Stimulated activated CD8-positive, alpha-beta memory T cell treated with anti-CD3 and anti-CD28 coated beads, Interleukin-2, amount 100 ng/mL, for 1 hour (primary cell): ENCODE measurements at places on chromosomes 1 and 21.

GRCh38 chr1:35605071-35605866, 32.2 kb downstream of the TFAP2E start:
- DNase-seq = no peak

- DNase-seq = no peak
Observed at GRCh38 chr21:44301961-44302406, 2.1 kb downstream of the PFKL start.

DNA sequence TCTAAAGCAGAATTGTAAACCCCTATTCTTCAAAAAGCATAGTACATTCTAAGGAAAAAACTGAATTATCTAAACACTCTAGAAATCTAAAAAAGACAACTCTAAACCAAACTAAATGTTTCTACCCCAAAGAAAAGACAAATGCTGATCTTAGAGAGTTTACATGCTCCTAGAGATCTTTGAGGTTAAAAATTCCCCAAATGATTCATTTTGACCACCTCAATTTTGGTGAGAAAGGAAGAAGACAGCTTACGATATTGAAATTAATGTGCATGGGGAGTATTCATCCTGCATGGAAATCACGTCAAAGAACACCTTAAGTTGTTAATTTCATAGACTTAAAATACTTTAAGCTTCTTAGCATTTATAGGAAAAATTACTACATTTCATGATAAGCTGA, 377.8 kb upstream of the RUNX1 start:
- DNase-seq = no peak

GRCh38 chr1:172824209-172824608, 165.3 kb downstream of the FASLG start:
- no peak for DNase-seq

DNA sequence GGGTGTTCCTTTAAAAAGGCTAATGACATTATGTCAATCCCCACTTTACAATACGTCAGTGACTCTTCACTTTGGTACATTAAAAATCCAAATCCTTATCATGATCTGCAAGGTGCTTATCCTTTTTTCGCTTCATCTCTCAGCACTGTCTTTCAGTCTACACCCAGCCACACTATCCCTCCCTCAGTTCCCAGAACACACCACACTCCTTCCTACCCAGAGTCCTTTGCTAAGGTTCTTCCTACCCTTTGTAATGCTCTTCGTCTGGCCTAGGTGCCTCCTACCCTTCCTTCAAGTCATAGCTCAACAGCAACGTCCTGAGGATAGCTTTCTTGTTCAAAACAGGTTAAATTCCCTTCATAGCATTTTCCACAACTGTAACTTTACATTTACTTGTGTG, 152.6 kb downstream of the RERE start:
- no peak for DNase-seq

- no peak for DNase-seq
Observed at GRCh38 chr1:51555866-51556619, 37.0 kb upstream of the EPS15 start.
